Activated CD4-positive, alpha-beta T cell treated with anti-CD3 and anti-CD28 coated beads for 48 hours (primary cell): ENCODE measurements at places on chromosomes 12 and 14.

GRCh38 chr14:76510181-76510580 lies 134.2 kb downstream of the ESRRB start:
- DNase-seq = no peak

DNA sequence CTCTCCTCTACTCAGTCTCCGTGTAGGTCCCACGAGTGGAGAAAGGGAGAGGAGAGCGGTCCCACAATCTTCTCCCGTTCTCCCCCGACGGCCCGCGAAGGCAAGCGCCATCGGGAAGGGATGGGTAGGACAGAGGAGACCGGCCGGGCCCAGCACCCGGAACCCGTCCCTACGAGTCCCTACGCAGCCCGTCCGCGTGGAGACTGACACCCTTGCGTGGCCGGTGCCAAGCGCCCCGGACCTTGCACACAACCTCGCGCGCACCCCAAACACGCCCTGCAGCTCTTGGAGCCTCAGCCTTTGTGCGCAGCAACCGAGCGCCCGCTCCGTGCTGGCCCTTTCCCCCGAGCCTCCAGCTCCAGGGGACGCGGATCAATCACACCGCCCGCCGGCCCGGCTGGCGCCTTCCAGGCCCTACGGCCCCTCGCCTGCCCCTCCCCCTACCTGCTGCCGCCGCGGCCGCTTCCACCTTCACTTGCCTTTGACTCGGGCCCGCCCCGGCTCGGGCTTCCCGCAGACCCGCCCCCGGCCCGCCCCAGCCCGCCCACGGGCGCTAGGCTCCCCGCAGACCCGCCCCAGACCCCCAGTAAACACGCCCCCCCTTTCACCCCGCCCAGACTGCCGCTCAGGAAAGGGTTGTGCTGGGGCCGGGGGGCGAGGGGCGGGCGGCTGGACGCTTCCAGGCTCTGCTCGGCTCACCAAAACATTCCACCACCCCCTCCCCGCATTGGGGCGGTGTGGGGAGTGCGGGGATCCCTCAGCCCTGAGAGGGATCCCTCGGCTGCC lies at the start of gene NDRG2:
Gene NDRG2 (minus strand): TSS at position 477 of the 786 bp plus-strand sequence. CDS start 1,746 bp downstream, outside the sequence.
- DNase-seq = peak; percentile 66

GRCh38 chr14:100446572-100446971 lies 123.4 kb downstream of the SLC25A47 start:
- peak; percentile 44 for DNase-seq

- no peak for DNase-seq
These were observed 43.0 kb downstream of the KLRG1 start for GRCh38 chr12:9032202-9032964.

DNA sequence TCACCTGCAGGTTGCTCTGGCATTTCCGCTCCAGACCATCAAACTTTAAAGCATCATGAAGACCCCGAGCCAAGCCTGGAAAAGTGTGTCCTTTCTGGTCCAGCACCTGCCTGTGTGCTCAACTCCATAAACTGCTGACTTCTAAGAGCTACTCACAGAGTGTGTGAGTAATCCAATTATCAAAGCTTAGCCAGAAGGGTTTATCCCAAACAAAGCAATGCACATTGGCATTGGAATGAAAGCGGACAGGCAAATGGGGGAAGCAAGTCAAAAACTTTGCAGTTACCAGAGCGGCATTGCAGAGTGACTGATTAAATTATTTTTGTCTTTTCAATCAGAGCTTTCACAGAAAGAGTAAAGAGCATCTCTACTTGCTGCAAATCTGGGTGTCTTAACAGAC lies 1262.4 kb upstream of the SEL1L start:
- DNase-seq = no peak

DNA sequence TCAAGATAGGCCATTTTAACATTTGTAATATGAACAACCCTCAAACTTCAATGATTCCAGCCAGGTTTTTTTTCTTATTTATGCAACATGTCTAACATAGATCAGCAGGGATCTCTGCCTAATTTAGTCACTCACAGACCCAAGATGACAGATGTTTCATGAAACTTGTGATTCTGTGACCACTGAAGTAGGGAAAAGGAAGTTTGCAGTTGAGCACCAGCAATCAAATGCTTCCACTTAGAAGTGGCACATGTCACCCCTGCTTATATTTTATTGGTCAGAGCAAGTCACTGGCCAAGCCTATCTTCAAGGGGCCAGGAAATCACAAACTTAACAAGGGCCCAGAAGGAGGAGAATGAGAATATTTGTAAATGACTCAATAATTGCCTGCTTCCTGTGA lies 150.6 kb downstream of the BCAT1 start:
- no peak for DNase-seq

- no peak for DNase-seq
These were observed 365.7 kb downstream of the FLRT2 start for GRCh38 chr14:85895603-85896002.

- peak; percentile 70 for DNase-seq
These were observed 20.6 kb upstream of the PCNX1 start for GRCh38 chr14:70886421-70887206.

GRCh38 chr14:68950111-68950510 lies 29.0 kb downstream of the ACTN1 start:
- DNase-seq = no peak

DNA sequence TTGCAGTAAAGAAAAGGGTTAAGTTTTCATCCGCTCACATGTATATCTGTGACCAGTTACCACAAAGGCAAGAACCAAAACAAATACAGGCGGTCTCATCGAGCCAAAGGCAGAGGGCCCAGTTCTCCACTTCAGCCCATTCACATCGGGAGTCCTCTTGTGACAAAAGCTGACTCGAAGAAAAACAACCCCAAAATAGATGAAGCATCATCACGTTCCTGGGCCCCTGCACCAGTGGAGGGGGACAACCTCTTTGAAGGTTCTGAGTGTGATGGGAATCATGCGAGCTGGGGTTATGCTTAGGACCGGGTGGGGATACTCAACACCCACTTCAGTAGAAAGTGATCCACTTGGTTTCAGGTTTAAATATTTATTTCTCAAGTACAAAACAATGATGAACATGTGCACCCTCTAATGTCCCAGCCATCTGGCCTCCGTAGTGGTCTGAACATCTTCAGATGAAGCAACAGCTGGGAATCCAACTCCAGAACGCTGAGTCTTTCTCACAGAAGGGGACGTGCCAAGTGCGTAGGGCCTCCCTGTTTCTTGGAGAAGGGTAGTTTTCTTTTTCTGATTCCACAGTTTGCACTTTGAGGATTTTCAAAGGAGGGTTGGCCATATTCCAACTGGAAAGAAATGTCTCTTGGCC lies 8.4 kb downstream of the GSC start:
- DNase-seq = no peak

DNA sequence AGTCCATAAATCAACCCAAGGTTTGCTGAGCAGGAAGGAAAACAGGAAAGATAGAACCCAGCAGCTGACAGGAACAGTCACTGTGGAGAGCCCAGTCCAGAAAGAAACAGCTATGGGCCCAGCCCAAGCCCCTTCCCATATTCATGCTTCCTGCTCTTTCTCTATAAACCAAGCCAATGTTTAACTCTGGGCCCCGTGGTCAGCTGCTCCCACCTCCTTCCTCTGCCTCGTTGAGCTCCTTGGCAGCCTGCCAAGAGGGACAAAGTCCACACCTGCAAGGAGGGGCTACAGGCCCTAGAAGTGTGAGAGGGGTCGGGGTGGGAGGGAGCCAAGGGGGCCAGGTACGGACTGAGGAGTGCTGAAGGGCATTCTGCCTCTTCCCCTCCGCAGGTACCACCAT lies 10.0 kb downstream of the SLC6A13 start:
- no peak for DNase-seq

DNA sequence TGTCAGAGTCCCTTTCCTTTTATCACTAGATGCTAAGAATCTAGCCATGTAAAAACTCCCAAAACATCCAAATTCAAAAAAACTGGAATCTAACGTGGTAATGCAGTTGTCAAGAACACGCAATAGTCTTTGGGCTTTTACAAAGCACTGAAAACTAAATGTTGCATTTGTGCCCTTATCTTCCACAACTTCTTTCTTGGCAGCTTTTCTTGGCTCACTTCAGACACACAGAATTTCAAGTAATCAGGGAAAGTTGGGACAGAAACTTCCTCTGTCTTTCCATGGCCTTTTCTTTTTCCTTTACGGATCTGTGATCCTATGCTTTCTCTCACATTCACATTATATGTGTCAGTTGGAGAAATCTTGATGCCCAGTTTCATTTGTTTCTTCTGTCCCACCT lies 136.0 kb downstream of the CRADD start:
- DNase-seq = no peak

GRCh38 chr12:53616950-53617349 lies 9.2 kb downstream of the ATF7 start:
- no peak for DNase-seq

GRCh38 chr12:57280211-57281062 lies 29.4 kb upstream of the STAC3 start:
- DNase-seq = peak; percentile 83

- no peak for DNase-seq
These were observed 16.9 kb downstream of the PLEKHG7 start for GRCh38 chr12:92719674-92720073.

GRCh38 chr14:26163761-26164160 lies 434.1 kb downstream of the NOVA1 start:
- DNase-seq = no peak

DNA sequence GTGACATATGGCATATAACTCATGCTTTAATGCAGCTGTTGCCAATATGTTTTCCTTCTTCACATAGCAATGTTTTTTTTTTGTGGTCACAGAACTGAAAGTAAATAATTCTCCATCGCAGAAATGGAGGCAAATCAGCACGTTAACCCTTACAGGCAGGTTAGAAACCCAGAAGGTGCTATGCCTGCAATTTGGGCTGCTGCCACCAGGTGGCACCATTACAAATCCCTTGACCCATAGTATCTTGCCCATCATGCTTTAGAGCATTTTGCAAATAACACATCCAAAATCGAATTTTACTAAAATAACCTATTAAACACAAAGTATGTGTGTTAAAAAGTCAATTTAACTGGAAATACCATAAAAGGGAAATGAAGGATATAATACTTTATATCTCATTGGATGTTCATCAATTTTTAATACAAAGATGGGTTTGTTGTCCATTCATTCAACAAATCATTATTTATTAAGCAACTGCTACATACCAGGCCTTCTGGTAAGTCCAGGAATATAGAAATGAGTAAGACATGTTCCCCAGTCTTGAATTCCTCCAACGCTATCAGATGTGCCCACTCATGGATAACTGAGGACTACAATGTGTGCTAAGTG lies 340.1 kb downstream of the GLT1D1 start:
- peak; percentile 47 for DNase-seq

DNA sequence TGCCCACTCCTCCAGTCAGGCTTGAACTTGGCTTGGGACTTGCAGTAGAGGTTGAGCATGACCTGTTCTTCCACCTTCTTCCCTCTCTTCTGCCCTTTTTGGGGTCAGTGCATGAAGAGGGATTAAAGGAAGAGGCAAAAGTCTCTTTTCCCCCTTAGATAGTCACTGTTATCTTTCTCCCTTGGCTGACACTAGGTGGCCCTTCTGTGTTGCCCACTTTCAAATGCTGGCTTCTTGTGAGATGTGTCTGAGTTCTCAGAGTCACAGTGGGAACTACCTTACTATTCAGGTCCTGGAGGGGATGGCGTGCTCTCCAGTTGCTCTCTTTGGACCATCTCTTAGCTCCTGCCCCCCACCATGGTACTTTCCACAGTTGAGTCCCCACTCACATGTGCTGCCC lies 73.6 kb downstream of the GPR65 start:
- DNase-seq = no peak

GRCh38 chr12:110501399-110501751 lies 536 bp downstream of the VPS29 start:
- DNase-seq = peak; percentile 42

- no peak for DNase-seq
These were observed 12.9 kb downstream of the GLRX5 start for GRCh38 chr14:95547626-95548327.

GRCh38 chr12:96263449-96263902 lies 69.3 kb downstream of the ELK3 start:
- DNase-seq = no peak

- no peak for DNase-seq
These were observed 4.5 kb downstream of the HMGA2 start for GRCh38 chr12:65828711-65829339.

DNA sequence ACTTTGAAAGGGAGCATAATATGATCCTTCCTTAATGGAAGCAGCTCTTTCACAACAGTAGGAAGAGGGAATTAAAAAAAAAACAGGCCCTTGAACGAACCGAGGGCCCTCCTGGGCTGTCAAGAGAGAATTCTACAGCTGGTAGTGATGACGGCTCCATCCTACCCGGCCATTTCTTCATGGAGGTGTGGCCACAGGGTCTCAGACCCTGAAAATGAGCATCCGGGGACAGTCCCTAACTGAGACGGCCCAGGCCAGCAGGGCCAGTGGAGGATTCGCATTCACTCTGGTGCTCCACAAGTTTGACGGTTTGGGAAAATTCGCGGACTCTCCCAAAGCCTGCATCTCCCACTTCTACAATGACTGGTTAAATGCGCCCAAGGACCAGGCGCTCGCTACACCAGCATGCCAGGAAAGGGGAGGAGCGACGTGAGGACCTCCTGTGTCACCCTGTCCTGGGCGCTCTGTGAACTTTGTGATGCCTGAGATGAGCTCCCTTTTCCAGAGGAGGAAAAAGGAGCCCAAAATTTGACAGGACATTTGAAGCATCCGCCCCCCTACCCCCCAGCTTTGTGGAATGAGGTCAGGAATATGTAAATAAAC lies 66.8 kb downstream of the BCL11B start:
- DNase-seq = no peak

GRCh38 chr12:48862760-48863159 lies 2.9 kb downstream of the RND1 start:
- no peak for DNase-seq

DNA sequence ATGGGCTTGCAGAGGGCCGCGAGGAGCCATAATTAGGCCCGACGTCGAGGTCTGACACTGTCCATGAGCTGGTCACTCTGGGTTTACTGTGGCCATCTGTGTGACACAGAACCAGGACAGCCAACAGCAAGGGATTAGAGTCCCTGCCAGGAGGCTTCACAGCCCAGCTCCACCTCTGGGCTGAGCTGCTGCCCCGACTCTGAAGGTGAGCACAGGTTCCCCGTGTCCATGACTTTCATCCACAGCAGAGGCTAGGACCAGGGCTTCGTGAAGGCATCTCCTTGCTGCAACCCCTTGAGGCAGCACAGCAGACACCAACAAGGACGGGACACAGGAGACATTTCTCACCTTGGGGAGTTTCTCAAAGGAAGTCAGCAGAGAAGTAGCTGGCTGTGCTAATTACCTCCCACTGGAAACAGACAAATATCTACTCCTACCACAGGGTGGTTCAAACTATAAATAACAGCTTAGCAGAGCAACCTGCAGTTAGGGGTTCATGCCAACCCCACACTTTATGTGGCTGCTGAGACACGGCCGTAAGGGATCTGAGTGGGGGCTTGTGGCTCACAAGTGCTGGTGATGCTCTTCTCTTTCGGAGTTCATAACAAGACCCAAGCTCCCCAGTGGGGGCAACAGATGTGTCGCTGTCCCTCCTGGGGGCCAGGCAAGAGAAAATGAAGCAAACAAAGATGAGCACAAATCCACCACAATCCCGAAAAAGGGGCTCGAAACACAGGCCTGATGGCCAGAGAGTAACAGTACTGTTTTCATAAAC lies 29.2 kb downstream of the ZFYVE21 start:
- DNase-seq = no peak

DNA sequence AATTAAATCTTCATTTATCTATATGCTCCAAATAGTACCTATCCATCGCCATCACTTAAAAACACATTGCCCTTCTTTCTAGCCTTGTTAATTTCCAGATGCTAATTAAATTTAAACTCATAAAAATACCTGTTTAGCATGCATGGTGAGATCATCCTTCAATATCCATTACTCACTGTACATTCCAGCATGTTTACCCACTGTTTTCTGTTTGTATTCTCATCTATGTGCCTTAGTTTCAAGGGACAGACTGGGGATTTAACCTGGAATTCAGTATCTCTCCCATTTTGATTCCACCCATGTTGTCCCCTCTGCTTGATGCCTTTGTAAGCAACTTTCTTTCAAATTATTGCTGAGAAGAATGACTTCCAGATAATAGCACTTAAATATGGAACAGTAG lies 208.0 kb downstream of the SPTSSA start:
- no peak for DNase-seq
